ENCODE measurements at places on chromosomes 2 and 18.

- no peak for DNase-seq
Measured at GRCh38 chr2:219565130-219566080, 5.9 kb downstream of the OBSL1 start.

GRCh38 chr2:55099878-55100820, 49.9 kb upstream of the RTN4 start:
- DNase-seq: peak; percentile 81

DNA sequence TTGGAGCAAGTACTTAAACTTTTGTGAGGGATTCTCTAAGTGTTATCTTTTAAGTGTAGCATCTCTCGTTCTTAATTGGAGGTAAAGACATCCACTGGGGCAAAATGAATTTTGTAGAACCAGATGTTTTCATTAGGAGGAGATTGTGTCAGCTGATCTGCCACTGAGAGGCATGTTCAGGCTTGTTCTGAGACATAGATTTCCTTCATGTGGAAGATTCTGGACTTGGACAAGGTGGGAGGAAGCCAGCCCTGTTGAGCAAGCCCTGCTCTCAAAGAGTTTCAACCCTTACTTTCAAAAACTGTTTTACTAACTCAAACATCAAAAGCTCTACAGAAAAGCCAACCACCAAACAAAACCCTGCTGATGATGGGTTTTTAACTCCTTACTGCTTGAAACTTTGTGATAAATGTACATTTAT, 6.5 kb downstream of the MAP4K4 start:
- peak; percentile 80 for DNase-seq

GRCh38 chr2:31388736-31389135, 25.8 kb downstream of the XDH start:
- no peak for DNase-seq

DNA sequence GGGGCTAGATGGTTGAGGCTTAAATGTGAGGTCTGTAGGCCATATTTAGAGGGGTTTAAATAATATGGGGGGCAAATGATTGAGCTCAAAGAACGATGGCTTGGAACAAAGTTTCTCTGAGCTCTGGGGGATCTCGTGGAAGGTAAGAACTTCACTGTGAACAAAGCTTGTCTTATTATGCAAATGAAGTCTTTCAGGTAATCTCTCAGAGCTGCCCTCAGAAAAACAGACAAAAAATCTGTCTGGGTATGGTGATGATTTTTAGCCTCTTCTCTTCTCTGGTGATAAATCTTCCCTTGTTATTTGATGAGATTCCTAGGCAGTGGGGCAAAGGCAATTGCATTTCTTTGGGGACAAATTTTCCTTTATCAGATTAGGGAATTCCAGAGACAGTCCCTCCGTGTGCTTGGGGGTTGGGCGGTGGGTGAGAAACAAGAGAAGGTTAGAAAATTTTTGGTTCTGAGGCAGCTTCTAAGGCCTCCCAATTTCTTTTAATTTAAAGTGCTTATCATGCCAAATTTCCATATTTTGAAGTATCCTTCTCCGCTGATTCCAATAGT, 760.4 kb downstream of the TSN start:
- DNase-seq: no peak

DNA sequence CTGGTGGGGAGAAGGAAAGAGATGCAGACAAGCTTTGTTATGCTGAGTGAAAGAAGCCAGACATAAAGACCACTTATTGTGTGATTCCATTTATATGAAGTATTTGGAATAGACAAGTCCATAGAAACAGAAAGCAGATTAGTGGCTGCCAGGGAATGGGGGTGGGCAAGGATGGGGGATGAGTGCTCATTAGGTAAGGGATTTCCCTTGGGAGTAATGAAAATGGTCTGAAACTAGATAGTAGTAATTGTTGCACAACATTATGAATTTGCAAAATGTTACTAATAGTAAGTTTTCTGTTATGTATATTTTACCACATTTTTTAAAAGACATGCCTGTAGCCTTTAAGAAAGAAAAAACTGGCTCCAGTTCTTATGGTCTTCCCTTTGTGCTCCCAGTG, 154.9 kb downstream of the LNPK start:
- DNase-seq: no peak

DNA sequence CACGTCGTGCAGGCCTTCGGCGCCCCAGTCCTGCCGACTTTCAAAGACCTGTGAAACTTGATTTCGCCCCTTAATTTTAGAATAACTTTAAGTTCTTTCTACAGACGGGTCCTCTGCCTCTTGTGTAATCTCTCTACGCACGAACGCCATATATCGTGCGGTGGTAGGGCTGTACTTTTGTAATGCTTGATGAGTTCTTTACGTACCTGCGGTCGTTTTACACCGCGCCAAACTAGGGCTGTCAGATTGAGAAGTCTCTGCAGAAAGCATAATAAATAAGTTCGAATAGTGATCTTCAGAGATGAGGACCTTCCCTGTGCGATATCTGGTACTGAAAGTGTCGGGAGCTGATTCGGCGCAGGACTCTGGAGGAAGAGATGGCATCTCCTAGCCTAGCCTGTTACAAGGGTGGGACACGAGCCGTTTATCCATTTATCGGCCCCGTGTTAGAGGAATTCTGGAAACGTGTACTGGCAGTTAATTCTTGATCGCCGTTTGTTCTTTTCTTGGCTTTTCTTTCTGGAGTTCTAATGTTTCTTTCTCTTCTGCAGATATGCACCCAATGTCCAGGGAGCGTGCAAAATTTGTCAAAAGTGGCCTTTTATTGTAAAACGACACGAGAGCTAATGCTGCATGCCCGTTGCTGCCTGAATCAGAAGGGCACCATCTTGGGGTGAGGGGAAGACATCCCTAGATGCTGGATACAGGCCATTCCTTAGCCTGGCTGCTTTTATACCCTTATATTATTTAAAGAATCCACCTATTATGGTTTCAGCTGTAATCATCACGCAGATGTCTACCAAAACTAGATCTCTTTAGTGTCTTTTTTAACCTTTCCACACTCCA, 781 bp upstream of the SLC5A6 start:
- DNase-seq: peak; percentile 71

DNA sequence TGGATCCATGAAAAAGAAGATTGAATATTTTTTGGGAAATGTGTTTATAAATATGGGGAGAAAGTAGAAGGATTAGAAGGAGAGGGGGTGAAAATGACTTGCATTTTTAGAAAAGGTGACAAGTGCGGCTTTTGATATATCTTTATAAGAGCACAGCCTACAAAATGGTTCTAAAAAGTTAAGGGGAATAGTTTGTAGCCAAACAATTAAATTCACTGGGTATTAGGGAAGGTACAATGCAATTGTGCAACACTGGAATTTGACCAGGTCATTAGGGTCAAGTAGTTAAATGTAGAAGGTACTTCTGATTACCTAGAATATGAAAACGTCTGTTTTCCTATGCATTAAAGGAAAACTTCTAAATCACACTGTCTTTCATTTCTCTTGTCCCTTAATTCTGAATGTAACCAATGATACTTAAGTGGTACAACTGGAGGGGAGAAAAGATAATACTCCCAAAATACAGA, 44.5 kb upstream of the SERTAD2 start:
- no peak for DNase-seq

- no peak for DNase-seq
Measured at GRCh38 chr18:39341129-39341528, 1775.5 kb upstream of the CELF4 start.

DNA sequence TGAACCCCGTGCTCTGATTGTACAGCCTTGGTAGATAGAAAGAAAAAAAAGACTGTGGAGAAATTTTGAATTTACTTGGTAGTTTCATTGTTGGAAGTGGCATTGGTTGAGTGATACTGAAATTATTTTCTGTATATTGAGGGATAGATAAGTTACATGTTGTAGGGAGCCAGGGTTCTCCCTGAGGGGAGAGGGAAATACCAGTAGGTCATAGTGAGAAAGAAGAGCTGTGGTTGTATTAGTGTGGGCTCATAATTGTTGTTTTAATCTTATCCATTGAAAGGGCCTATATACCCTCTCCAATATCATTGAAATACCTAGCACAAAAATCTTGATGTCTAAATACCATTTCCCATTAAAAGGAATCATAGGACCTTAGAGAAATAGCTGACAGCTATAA, 16.9 kb upstream of the RAB31 start:
- no peak for DNase-seq

DNA sequence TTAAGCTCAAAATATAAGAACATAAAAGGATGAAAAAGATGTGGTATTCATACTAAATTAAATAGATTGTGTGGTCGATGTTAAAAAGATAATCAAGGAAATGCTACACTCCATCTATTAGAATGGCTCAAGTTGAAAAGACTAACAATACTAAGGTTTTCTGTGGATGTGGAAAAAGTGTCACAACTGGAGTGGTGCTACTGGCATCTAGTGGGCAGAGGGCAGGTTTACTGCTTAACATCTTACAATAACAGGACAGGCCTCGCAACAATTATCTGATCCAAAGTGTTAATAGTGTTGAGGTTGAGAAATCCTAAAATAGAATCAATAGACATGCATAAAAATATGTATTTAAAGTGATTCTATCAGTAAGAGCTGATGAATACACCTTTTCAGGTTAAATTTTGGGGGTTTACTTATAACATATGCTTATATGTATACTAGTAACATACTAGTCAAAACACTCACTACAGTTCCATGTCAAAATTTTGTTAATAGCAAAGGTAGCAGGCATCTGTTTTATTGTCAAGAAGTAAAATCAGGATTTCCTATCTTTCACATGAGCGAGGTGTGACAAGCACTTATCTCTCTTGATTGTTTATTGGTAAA, 91.5 kb upstream of the TMEFF2 start:
- peak; percentile 80 for DNase-seq
